ENCODE measurements at places on chromosomes 1 and 21.
A peak's percentile ranks its signal among the peaks of the same experiment; 100 is the strongest.

GRCh38 chr1:225257081-225257480, 170.8 kb downstream of the LBR start:
- DNase-seq: no peak

- DNase-seq: no peak
These were observed 63.8 kb downstream of the TBCE start for GRCh38 chr1:235430991-235431390.

GRCh38 chr21:36584980-36585940, 105.3 kb upstream of the CLDN14 start:
- DNase-seq: peak; percentile 16

DNA sequence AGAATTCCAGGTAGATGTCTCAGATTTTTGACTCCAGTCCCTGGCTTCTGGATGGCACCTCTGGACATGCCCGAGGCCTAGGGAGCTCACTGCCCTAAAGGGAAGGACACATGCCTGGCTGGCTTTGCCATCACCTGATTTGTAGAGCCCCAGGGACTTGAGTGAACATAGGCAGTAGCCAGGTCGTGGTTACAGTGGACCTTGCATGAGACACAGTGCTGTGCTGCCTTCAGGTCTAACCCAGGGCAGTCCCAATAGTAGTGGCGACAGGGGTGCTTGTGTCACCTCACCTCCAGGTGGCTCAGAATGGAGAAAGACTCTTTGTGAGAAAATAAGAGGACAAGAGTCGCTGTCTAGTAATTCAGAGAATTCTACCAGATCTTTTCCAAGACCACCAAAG, 166.7 kb downstream of the USP25 start:
- no peak for DNase-seq

DNA sequence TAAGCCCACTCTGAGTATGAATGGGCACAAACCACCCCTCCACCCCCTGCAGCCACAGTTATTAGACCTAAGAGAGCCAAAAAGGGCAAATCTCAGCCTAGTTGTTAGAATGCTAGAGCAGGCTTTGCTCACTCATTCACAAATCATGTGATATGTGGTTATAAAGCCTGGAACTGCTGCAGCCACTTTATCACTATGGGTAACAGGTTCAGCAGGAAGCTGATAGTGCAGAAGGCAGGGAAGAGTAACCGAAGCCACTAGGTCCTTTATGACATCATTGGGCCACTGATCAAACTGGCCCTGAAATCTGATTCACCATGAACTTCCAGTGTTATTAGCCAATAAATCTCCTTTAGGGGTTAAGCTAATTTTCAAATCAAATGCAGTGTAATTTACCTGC, 134.7 kb downstream of the GRIK1 start:
- no peak for DNase-seq

DNA sequence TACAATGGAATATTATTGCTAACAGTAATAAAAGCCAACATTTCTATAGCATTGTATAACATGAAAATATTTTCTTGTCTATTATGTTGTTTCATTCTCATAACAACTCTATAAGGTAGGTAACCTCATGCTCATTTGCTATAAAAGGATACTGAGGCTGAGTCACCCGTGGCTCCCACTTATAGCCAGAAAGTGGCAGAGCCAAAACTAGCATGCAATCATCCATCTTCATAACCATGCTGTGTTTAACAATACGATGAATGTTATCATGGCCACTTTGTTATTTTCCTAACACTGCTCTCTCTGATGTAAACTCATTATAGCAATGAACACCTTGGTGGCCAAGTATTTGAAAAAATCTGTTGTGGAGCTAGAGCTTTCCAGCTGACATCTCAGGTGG, 80.8 kb upstream of the JUN start:
- no peak for DNase-seq

- no peak for DNase-seq
These were observed 40.3 kb upstream of the ARHGEF16 start for GRCh38 chr1:3413975-3414710.

- DNase-seq: no peak
These were observed 17.9 kb downstream of the PLPP3 start for GRCh38 chr1:56561227-56562019.
